ENCODE measurements at places on chromosomes 2 and 18.

DNA sequence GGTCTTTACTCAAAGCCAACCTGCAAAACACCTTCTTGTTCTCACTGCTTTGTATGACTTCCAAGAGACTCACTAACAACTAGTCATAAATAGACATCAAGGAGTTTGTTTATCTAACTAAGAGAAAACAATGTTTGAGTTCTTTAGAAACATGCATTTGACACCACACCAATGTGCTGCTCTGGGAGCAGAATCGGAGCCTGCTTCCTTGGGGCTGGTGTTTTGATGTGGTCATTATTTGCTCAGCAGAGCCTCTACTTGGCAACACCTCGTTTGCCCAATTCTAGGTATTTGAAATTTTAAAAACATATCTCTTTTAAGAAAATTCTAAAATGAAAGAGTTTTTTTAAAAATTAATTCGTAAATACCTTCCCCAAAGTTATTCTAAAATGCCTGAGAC, 167.5 kb downstream of the BCL2 start:
- DNase-seq = no peak

- no peak for DNase-seq
Observed at GRCh38 chr18:33421225-33421624, 19.3 kb downstream of the CCDC178 start.

GRCh38 chr2:219459460-219460311, 25.0 kb downstream of the SPEG start:
- DNase-seq = no peak

DNA sequence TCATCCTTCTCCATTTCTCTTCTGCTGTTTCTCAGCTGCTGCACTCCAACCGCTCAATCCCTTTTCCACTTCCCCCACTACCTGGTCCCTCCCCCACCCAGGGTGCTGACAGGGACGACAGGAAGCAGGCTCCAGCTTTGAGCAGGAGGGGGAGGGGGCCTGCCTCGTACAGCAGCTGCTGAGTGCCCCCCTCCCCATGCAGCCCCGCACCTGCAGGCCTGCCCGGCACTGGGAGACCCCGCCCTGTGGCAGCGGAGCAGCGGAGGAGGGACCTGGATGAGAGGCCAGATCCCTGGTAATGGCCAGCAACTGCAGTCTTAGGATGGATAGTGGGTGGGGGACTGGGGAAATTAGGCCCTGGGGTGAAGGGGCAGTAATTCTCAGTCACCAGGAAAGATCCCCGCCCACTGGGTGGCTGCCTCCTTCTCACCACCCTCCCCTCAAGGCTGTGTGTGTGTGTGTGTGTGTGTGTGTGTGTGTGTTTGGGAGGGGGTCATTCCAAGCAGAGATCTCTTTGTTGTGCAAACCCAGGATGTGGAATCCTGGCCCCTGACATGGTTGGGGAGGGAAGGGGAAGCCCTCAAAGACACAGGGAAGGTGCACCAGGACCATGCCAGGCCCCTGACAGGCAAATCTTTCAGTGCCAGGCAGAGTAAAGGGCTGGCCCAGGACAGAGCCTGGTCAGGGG, 6.8 kb upstream of the CRYBA2 start:
- DNase-seq = no peak

DNA sequence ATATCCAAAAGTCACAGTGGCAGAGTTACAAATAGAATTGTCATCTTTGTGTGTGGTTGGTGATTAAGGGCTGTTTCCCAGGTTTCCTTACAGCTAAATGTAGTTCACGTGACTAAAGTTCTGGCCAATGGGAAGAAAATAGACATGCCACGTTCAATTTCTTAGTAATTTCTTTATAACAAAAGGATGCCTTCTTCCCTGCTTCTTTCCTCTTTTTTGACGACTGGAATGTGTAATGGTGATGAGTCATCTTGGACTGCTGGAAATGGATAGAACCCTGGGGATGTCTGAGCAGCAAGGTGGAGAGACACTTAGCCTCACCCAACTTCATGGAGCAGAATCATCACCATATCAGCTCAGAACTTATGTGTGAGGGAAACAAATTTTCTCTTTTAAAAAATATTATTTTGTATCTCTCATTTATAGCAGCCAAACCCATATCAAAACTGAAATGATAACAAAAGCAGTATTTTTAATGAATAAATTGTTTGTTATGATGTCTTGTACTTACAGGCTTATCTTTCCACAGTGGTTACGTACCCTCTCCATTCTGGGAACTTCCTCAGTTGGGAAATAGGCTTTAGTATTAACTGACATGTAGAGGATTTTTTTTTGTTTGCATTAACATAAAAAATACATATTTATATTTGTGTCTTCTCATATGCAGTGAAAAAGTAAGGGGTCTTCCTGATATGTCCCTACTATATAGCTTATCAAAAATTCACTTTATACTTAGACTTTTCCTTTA, 91.1 kb upstream of the CDH2 start:
- DNase-seq = no peak

GRCh38 chr2:80943487-80943886, 638.9 kb upstream of the LRRTM1 start:
- DNase-seq = no peak

DNA sequence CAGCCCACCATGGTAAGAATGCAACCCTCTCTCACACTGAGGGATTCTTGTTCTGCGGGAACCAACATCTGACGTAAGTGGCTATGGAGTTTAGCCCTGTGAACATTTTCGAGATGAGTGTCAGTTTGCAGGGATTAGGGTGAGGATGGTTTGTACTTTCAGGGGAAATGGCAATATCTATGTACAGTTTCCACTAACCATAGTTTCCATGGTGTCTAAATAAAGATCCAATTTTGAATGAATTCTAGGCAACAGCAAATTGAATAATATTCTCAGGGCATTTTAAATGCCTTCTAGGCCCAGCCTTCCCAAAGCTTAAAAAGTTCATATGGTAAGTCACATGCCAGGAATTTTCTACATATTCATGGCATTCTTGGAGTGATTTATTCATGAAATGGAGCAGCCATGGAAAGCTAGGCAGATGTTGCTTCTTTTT, 105.4 kb upstream of the MMADHC start:
- no peak for DNase-seq

GRCh38 chr18:79424008-79424565, 28.4 kb downstream of the NFATC1 start:
- no peak for DNase-seq

DNA sequence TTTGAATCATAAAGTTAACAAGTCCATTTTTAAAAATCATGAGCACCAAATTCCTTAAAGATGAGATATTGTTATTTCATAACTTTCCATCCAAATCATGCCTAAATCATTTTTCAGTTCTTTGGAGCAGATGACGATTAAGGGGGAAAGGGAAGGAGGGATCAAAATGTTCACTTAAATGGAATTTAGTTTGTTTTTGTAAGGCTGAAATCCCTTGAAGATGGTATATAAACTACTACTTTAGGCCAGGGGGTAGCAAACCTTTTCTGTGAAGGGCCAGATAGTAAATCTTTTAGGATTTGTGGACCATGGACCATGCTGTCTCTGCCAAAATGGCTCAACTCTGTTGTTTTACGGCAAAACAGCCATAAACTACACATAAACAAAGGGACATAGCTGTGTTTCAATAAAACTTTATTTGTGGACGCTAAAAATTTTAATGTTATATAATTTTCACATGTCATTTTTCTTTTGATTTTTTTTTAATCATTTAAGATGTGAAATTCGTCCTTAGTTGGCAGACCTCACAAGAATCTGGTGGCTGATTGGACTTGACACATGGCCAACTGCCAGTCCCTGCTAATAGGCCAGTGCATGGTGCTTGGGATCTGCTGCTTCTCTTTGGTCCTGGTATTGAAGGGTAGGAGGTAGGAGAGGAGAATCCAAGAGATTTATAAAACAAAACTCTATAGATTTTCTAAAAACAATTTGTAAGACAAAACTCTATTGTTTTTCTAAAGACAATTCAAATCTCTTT, 52.0 kb upstream of the RTN4 start:
- DNase-seq = no peak

DNA sequence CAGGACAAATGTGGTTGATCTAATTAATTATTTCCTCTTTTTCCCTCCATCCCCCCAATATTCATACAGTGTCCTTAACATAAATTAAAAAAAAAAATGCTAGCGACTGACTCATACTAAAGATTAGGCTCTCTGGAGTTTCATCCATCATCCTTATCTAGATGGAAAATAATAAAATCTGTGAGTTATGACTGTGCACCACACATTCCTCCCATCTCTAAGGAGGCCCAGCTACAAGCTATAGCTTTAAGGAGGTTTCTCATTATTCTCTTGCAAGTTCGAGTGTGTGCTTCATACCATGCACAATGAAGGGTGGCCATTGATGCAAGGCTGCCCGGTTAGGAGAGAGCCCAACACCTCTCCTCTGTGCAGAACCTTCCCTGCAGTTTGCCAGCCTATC, 77.3 kb downstream of the XDH start:
- no peak for DNase-seq

- DNase-seq = peak; percentile 97
Observed at GRCh38 chr2:231464576-231465540, 574 bp upstream of the NCL start.

DNA sequence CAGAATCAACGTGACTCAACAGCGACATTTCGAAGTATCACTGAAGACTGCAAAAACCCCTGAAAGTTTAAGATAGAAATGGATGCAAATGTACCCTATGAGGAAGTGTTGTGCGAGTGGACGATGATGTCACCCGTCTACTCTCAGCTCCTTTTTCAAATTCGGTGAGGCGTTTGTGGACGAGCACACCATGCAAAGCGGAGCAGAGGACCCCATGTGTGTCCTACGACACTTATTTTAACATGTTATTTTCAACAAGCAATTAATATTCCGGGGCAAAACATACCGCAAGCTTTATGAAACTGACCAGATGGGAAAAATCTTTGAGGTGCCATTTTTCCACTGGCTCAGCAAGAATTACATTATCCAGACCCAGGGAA, 2.0 kb downstream of the PXDN start:
- no peak for DNase-seq

DNA sequence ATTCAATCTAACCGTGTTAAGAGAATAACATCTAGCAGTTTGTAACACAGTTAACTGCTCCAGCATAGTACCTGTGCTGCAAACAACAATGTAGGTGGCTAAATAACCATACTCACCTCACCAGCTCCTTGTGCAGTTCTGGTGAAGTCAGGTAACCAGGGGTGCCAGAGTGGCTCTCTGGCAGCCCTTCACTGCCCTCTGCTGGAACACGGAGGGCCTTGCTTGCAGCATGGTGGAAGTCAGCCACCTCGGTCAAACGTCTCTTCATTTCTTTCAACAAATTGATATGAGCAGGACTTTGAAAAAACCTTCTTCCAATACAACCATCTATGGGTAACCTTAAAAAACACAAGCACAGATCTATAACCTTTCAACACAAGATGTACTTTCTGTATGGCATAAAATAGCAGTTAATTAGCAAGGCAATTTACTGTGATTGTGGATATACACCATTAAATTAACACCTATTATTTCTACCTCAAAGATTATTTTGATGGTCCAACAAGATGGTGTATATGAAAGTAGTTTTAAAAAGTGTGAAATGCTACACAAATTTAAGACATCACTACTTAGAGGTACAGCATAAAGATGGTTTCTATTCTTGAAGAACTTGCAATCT, 56.6 kb downstream of the EPG5 start:
- peak; percentile 18 for DNase-seq

GRCh38 chr2:103401621-103402020, 639.8 kb downstream of the TMEM182 start:
- no peak for DNase-seq

All from stimulated activated CD8-positive, alpha-beta memory T cell treated with anti-CD3 and anti-CD28 coated beads, Interleukin-2, amount 100 ng/mL, for 1 hour (primary cell).